ENCODE measurements at places on chromosomes 6 and 20.

- no peak for DNase-seq
These were observed 19.2 kb downstream of the TRAM2 start for GRCh38 chr6:52557389-52558265.

- DNase-seq, result no peak
These were observed 108.7 kb upstream of the FERMT1 start for GRCh38 chr20:6231556-6231955.

- no peak for DNase-seq
These were observed 13.0 kb downstream of the UCKL1 start for GRCh38 chr20:63942969-63943807.

- DNase-seq, result no peak
These were observed 141.9 kb downstream of the PDE7B start for GRCh38 chr6:135993361-135993760.

DNA sequence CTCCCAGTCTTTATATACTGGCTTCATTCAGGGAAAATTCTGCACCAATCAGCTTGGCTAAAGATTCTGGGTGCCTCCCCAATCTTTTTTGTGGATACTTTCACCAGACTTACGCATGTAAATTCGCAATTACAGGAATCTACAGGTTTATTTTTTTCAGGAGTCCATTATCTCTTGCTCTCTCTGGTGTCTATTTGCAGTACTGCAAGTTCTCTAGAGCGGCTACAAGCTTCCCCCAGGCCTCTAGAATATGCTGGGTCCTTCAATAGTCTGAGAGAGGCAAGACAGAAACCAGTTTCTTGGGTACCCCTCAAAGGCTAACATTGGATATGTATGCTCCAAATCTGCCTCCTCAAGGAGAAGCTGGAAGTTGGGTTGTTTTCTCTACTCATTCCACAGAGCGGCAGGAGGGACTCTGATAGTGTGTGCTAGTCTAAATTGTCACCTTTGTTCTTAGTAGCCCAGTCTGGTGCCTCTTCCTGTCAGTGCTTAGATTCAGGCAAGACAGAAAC is 58.5 kb downstream of the SUN5 start:
- no peak for DNase-seq

DNA sequence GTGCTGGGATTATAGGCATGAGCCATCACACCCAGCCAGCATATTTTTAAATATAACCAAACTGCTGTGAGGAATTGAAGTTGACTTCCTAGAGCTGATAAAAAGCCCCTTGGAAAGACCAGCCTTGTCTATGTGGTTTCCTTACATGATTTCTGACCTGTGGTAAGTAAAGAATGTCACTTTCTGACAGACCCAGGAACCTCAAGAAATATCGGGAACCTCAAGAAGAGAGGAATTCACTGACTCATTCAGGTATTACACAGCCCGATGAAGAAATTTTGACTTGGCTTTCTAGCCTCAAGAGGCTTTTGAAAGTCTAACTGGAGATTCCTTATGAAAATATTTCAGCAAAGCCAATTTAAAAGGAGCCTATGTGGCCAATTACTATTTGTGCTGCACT is 71.8 kb downstream of the FOXF2 start:
- no peak for DNase-seq

GRCh38 chr20:38872491-38873049 is 53.6 kb upstream of the FAM83D start:
- DNase-seq, result no peak

- DNase-seq, result no peak
These were observed 100.5 kb upstream of the SASH1 start for GRCh38 chr6:148242180-148242579.

- no peak for DNase-seq
These were observed 18.7 kb upstream of the PXDC1 start for GRCh38 chr6:3770023-3770720.

DNA sequence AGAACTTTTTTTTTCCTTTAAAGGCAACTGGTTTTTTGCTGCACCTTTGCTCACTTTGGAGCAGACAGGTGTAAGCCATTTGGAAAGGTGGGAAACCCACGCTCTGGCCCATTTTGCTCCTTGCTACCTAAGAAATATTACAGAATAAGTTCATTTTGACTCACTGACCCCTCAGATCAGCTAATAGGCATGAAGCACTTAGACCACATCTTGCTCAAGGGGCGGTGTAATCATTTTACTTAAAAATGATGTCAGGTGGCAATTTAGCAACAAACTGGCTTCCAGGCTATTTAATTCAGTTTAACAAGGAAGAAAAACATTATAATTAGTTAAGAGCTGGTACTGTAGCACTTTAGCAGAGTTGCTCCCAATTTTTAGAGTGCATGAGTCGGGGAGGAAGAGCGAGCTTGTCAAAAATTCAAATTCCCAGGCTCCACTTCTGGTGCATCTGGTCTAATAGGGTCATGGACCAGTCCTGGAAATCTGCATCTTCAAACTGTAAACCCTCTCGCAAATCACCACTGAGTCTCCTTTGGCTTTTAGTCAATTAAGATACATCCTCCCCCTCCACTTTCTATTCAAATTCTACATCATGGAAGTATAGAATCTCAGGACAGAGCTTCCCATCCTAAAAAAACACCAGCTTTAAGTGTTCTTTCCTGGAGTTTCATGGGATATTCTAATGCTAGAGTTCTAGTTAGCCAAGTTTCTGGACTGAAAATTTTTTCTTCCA is 38.2 kb downstream of the JAG1 start:
- DNase-seq, result no peak

DNA sequence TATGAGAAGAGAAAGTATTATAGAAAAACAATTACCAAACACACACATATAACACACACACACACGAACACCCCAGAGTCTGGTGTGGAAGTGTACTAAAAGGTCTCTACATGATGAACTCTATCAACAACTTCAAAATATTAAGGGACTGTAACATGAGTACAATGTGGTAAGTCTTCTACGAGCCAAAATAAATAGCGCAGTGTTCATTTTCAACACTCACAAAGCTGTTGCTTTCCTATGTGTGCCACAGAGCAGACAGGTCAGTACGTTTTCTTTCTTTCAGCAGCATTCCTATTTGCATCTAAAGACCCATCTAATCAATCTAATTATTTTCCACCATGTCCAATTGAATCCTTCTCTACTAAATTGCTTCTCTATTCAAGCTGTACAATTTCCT is 12.1 kb upstream of the CNKSR3 start:
- no peak for DNase-seq

- DNase-seq, result no peak
These were observed 22.4 kb upstream of the UST start for GRCh38 chr6:148724428-148724827.

- peak; percentile 28 for DNase-seq
These were observed 880 bp upstream of the CPXM1 start for GRCh38 chr20:2801286-2801728.

- no peak for DNase-seq
These were observed 15.1 kb downstream of the BRD2 start for GRCh38 chr6:32983493-32983848.

DNA sequence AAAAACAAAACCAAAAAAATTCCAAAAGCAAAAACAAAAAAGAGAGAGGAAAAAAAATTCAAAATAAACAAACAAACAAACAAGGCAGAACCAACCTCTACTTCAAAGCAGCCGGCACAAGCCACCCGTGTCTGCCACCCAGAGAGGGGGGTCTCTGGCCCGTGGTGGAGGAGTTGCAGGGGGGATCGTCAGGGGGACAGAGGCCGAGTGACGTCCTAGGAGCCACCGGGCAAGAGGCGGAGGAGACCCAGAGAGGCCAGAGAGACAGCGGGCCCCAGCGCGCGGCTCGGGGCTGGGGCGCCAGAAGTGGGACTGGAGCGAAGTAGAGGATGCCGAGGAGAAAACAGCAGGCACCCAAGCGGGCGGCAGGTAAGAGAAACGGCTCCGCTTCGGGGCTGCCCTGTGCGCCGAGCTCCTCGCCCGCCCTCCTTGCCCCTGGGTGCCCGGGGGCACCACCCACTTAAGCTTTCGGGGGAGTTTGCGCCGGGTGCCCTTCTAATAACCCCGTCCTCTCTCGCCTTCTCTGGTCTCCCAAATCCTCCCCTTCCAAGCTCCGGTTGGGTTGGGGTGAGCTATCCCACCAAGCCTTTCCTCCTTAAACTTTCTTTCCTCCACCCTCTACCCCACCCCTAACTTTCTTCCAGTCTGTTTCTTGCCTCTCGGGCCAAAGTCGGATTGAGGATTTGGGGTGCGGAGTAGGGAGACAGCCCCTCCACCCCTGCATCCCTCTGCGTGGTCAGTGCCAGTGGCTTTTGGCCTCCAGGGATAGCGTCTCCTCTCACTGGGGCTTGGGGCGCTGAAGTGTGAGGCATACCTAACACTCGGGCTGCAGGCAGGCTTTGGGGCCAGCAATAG is 1.0 kb downstream of the TSHZ2 start:
- DNase-seq, result no peak

DNA sequence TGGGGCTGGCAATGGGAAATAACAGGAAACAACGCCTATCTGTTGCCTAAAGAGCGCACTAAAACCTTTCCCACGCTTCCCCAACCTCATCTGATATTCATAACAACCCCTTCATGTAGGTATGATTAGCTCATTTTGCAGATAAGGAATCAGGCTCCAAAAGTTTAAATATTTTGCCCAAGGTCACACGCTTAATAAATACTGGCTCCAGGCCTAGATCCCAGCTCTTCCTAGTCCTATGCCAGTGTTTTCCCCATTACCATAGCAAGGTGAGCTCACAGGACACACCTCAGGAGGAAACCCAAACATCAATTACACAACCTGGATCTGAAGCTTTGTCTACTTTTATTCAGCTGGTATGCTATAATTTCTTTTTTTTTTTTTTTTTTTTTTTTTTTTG is 19.6 kb downstream of the MBOAT1 start:
- DNase-seq, result no peak

DNA sequence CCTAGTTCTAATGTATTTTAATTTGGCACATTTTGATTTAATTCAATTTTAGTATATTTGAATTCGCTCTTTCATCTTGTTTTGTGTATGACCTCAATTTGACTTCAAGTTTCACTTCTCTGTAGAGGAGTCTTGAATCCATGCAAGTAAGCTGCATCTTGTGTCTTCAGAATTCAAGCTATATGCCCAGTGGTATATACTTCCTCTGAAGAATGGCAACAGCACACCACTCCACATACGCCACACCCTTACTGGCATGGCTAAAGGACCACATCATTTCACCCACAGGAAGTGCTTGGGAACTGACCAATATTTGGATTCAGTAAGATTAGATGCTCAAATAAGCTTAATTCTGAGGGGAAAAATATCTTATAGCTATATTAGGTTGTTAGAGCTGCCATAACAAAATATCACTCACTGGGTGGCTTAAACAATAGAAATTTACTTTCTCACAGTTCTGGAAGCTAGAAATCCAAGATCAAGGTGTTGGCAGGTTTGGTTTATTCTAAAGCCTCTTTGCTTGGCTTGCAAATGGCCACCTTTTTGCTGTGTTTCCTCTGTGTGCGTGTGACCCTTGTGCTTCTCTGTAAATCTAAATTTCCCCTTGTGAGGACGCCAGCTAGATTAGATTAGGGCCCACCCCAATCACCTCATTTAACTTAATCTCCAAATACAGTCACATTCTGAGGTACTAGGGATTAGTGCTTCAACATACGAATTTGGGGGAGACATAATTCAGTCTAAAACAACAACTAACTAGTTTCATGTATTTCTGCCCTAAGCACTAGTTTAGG is 2.8 kb upstream of the ASF1A start:
- DNase-seq, result no peak

DNA sequence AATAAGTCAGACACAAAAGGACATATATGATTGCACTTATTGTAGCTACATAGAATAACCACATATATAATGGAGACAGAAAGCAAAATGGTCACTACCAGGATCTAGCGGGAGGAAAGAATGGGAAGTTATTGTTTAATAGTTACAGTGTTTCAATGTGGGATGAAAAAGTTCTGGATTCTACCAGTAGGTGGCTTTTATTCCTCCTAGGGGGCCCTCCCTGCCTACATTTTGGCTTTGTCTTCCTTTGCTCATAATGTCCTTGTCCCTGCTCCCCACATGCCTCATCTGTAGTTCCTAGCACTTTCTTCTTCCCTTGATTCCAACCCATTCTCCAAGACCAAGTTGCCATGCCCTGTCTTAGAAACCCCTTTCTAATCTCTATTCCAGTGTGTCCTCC is 16.3 kb downstream of the ZNF133 start:
- DNase-seq, result no peak

GRCh38 chr6:56199956-56200355 is 47.4 kb downstream of the COL21A1 start:
- DNase-seq, result no peak
